ENCODE measurements at places on chromosomes 2 and 18.

DNA sequence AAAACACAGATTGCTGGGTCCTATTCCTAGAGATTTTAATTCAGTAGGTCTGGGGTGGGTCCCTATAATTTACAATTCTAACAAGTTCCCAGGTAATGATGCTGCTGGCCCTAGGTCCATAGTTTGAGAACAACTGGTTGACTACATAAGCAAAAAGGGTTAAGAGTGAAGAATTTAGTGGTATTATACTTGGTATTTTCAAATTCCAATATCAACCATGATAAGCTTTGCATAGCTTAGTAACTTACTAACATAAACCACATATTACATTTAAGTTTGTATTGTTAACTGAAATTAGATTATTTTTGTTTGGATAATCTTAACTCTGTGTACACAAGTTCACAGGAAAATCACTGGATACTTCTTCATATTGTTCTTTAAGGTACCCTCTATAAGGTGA lies 862.9 kb upstream of the ACVR2A start:
- no peak for DNase-seq

DNA sequence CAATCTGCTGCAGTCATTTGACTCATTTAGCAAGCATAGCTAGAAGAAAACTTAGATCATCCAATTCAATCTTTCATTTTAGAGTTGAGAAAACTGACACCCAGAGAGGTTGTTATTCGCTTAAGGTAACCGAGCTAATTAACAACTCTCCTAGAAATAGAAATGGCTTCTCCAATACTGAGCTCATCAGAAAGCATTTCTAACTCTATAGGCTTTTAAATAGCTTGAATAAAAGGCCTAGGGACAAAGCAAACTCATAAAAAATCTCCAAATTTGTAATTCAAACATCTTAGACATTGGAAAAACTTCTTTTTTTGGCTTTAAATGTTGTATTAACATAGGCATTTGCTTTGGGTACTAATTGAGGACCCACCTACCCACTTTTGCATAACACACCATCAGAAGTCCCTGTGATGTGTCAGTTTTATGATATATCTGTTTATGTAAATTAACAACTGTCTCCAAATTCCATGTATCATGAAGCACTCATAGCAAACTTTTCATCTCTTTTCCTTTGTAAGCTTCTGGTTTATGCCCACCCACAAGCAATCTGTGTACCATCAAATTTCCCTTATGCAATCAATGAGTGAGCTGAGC lies 343.9 kb upstream of the CHST9 start:
- DNase-seq: no peak

DNA sequence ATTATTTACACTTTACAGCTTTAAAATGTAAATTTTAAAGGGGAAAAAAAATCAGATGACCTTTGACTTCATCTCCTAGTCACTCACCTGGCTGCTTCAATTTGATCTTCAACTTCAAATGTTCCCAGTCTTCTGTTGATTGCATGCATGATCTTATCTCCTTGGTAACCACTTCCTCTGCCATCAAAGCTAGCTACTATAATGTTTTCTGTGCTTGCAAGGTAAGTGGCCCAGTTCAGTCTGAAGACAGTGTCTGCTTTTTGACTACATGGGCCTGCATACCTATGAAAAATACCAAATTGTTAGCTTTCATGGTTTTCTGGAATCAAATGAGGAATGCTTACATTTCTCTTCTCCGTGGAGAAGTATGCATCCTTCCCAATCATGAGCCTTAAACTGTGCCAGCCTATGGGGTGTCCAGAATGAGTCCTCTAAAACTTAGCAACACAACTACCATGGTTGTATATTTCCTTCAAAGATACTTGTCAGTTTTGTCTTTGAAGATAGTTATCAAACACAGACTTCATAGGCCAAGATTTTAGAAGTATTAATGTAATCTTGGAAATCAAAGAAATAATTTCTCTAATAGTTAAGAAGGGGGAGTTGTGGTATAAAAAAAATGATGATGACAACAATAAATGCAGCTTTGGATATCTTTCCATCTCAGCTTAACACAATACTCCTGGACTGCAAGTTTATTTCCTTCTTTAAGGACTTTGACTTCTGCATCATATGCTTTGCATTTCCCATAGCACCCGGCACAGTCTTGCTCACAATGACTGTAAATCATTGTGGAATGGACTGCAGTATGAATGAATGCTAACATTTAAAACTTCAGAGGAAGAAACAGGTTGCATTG lies 62.1 kb downstream of the DPP4 start:
- peak; percentile 41 for DNase-seq

DNA sequence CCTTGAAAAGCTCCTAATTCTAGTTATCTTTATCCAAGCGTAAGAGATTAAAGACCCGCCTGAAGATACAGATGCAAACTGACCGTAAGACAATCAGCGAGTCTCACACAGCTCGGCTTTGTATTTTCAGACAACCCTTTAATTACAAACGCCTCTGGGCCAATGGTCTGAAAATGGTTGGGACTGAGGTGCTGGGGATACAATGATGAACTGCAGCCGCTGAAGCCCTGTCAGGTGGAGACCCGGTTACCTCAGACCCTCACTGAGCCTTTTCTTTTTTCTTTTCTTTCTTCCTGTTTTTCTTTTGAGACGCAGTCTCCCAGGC lies 715 bp upstream of the CFAP36 start:
- DNase-seq: peak; percentile 28

- DNase-seq: no peak
Observed at GRCh38 chr2:144995482-144995881, 475.6 kb upstream of the ZEB2 start.

- no peak for DNase-seq
Observed at GRCh38 chr2:72576459-72576858, 249.4 kb downstream of the EXOC6B start.

Measured in HT-29 (cell line).